Fibroblast of villous mesenchyme (primary cell): ENCODE measurements at places on chromosomes 6 and 20. TPM values are rescaled to one million over a fixed set of nuclear protein-coding genes. Genes with fewer than 3 reads are reported as not detected.
A peak's percentile ranks its signal among the peaks of the same experiment; 100 is the strongest.

ZBP1 gene
- not detected in 2 replicates for total RNA-seq

- no peak for DNase-seq
These were observed 361.2 kb downstream of the RNF144B start for GRCh38 chr6:18748314-18748713.

SMIM26 gene
- 44.0 and 57.3 TPM in 2 replicates for total RNA-seq

MCCD1 gene
- not detected in 2 replicates for total RNA-seq

- DNase-seq = no peak
These were observed 13.2 kb upstream of the EXOC2 start for GRCh38 chr6:706146-706545.

DNA sequence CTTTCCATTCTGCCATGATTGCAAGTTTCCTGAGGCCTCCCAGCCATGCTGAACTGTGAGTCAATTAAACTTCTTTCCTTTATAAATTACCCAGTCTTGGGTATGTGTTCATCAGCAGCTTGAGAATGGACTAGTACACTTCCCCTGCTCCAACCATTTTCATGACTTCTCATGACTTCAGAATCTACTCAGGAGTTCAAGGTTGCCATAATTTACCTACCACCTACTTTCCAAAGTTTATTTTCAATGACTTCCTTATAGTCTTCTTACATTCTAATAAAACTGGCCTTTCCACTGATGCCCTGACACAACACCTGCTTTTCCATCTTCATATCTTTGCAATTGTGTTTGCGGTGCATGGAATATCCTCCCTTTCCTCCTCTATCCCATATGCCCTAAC, 31.2 kb upstream of the PKIB start:
- no peak for DNase-seq

TCP11 gene
- total RNA-seq = 0.32 TPM in 1 of 2 replicates, not detected in the other

TAGAP gene
- total RNA-seq = not detected in 2 replicates

DNA sequence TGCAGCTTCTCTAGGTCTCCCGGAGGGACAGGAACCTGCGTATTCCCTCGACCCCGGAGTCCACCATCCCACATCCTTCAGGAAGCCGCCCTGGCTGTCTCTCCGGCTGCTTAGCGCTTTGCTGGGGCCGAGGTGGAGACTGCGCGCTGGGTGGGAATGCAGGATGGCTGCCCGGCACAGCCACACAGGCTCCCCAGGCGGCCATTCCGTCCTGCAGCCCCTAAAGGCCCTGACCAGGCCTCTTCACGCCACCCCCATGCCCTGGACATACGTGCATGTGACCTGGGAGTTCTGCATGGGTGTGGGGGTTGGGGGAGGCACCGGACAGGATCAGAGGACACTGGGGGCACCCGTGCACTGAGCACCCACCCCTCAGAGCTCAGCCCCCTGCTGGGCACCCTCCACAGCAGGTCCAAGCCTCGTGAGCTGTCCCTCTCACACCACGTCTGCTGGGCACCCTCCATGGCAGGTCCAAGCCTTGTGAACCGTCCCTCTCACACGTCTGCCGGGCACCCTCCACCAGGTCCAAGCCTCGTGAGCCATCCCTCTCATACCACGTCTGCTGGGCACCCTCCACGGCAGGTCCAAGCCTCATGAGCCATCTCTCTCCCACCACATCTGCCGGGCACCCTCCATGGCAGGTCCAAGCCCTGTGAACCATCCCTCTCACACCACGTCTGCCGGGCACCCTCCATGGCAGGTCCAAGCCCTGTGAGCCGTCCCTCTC, 40.4 kb upstream of the CHRNA4 start:
- DNase-seq = no peak

DNA sequence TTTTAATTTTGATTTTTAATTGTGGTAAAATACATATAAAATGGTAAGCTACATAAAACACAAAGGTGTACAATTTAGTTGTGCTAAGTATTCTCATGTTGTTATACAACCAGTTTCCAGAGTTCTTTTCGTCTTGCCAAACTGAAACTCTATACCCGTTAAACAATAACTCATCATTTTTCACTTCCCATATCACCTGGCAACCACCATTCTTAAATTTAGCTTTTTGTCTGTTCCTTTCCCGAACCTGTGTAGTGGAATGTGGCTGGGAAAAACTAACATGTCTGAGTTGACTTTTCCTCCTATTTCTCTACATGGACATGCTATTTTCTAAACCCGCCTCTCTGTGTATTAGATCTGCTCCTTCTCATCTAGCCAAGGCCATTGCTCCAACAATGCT, 27.6 kb downstream of the RPRD1B start:
- no peak for DNase-seq

NKAPL gene
- 0.64 and 1.7 TPM in 2 replicates for total RNA-seq

SLC32A1 gene
- total RNA-seq = not detected in 2 replicates

- DNase-seq = no peak
These were observed 527.5 kb downstream of the PRKN start for GRCh38 chr6:162200041-162200440.

- DNase-seq = no peak
These were observed 81.4 kb downstream of the IRAK1BP1 start for GRCh38 chr6:78948785-78949184.

RAD21L1 gene
- not detected in 2 replicates for total RNA-seq

DNA sequence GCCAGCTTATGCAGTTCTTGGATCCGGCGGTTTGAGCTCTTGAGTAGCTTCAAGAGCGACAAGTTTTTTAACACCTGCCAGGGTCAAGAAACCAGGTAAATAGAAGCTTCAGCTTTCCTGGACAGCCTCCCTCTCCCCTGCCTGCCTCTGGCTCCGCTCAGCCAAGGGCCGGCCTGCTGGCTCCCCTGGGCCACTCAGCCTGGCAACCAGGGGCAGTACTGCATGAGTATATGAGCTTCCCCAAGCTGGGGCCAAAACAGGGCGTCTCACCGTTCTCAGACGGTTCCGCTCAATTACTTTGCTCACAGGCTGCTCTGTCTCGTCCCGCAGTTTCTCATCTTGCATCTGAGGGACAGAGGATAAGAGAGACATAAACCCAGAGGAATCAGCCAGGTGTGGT, 856 bp downstream of the TP53TG5 start:
- no peak for DNase-seq

RPS18 gene
- total RNA-seq = 1,877 and 2,083 TPM in 2 replicates

DNA sequence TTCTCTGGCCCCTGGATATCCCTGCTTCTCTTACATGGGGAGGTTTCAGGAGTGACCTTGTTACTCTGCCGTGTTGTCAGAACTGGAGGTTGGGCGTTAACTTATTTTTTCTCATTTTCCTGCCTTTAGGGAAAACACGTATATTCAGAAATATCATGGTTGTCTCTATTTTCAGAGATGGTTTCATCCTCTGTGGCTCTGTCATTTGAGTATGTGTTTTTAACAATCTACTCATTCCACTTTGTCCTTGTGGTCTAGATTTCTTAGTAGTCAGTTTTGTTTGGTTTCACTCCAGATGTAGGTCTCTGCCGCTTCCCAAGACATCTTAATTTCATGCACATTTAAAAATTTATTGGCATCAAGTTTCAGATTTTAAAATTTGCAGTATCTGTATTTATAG, 45.9 kb downstream of the KCNS1 start:
- no peak for DNase-seq

GRCh38 chr20:54162378-54163009, 11.3 kb downstream of the CYP24A1 start:
- DNase-seq = no peak

GRCh38 chr6:1667805-1668175, 58.1 kb downstream of the FOXC1 start:
- DNase-seq = no peak

- no peak for DNase-seq
These were observed 128.7 kb downstream of the LY86 start for GRCh38 chr6:6716998-6717763.

GRCh38 chr20:25044660-25045342, 13.1 kb downstream of the ACSS1 start:
- no peak for DNase-seq

DNA sequence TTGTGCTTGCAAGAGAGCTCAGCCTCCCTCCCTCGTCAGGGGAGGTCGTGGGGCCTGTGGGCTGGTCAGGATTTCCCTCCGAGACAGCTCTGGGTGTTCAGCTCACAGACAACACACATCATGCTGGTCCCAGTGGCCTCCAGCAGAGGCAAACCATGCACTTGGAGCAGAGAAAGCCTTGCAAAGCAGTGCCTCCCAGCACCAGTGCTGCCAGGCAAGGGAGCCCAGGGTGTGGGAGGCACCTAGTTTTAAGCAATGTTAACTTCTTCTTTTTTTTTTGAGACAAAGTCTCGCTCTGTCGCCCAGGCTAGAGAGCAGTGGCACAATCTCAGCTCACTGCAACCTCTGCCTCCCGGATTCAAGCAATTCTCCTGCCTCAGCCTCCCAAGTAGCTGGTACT, 34.0 kb upstream of the INSM1 start:
- DNase-seq = no peak

SYCP2L gene
- total RNA-seq = 0.64 TPM in 1 of 2 replicates, not detected in the other

- DNase-seq = peak; percentile 11
These were observed 13.2 kb upstream of the SERINC1 start for GRCh38 chr6:122484760-122485159.

CD24 gene
- total RNA-seq = 1.3 and 4.3 TPM in 2 replicates

- DNase-seq = peak; percentile 27
These were observed 644.2 kb upstream of the GJE1 start for GRCh38 chr6:141488488-141488887.

GRCh38 chr20:59864726-59865125, 68.7 kb downstream of the SYCP2 start:
- DNase-seq = peak; percentile 1

BPIFB2 gene
- total RNA-seq = not detected in 2 replicates

- no peak for DNase-seq
These were observed 117.9 kb downstream of the SNX5 start for GRCh38 chr20:17850684-17851026.

DDX43 gene
- 0.86 and 3.5 TPM in 2 replicates for total RNA-seq

WFDC10B gene
- not detected in 2 replicates for total RNA-seq

GRCh38 chr6:7770111-7770510, 44.2 kb downstream of the BMP6 start:
- DNase-seq = no peak

DNA sequence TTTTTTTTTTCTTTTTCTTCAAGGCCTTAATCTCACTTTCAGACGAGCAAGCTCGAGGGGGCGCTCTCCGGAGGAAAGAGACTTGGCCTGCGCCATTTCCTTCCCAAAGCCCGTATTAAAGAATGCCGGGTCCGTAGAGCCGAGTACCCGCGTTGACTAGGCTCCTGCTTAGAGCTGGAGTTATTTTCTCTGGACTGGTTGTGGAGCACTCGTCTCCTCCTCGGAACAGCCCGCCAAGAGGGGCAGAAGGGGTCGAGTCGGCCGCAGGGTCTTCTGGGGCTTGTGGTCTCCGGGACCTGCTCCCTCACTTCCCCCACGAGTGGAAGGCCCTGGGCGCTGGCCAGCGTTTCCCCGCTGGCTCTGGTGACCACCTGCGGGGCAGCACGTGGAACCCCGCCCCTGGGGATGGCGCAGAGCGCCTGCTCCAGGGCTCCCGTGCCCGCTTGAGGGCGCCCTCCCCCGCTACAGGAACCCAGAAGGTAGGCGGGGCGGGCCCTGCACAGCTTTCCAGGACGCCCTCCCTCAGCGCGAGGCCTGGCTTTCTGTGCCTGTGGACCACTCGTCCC, 2.7 kb upstream of the MEI4 start:
- DNase-seq = no peak

PXMP4 gene
- total RNA-seq = 3.9 and 5.2 TPM in 2 replicates

XKR7 gene
- not detected in 2 replicates for total RNA-seq

PRND gene
- total RNA-seq = not detected in 2 replicates

NKAIN2 gene
- not detected in 2 replicates for total RNA-seq

- DNase-seq = peak; percentile 80
These were observed 118.9 kb upstream of the NHSL1 start for GRCh38 chr6:138618168-138618567.

SPINT4 gene
- total RNA-seq = not detected in 2 replicates

- peak; percentile 73 for DNase-seq
These were observed 169.1 kb upstream of the CDYL start for GRCh38 chr6:4606821-4607704.

DNA sequence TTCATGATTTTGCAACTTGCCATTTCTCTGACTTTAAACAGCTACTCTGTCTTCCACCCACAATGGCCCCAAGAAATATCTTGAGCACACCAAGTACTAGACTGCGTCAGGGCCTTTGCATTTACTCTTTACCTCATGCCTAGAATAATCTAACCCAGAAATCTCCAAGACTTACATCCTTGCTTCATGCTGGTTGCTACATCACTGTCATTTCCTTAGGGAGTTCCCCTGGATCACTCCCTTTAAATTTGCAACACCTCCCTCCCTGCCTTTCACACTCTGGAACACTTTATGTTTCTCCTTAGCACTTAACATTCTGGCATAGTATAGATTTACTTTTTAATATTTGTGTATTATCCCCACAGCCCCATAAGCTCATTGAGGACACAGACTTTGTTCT, 4.9 kb upstream of the ELOVL5 start:
- DNase-seq = peak; percentile 21
